Diencephalon (tissue), 1 donor: ENCODE measurements at places on chromosomes 1 and 21. TPM values are rescaled to one million over a fixed set of nuclear protein-coding genes. Genes with fewer than 3 reads are reported as not detected.

Gene RPS6KC1
- 99.0 TPM for total RNA-seq

Gene RGS8
- total RNA-seq = 135 TPM

Gene UBE2U
- total RNA-seq = not detected

Gene GUCA2A
- total RNA-seq = not detected

Gene ADGRL4
- total RNA-seq = 4.2 TPM

Gene CYP4Z1
- 0.92 TPM for total RNA-seq

Gene SYCP1
- total RNA-seq = not detected

Gene ELAPOR1
- 13.6 TPM for total RNA-seq

Gene AK4
- 14.5 TPM for total RNA-seq

Gene DDR2
- total RNA-seq = 10.8 TPM

Gene SLC35F3
- 7.8 TPM for total RNA-seq

Gene FABP3
- total RNA-seq = 70.6 TPM
